ENCODE measurements at places on chromosomes 13 and 19.

DNA sequence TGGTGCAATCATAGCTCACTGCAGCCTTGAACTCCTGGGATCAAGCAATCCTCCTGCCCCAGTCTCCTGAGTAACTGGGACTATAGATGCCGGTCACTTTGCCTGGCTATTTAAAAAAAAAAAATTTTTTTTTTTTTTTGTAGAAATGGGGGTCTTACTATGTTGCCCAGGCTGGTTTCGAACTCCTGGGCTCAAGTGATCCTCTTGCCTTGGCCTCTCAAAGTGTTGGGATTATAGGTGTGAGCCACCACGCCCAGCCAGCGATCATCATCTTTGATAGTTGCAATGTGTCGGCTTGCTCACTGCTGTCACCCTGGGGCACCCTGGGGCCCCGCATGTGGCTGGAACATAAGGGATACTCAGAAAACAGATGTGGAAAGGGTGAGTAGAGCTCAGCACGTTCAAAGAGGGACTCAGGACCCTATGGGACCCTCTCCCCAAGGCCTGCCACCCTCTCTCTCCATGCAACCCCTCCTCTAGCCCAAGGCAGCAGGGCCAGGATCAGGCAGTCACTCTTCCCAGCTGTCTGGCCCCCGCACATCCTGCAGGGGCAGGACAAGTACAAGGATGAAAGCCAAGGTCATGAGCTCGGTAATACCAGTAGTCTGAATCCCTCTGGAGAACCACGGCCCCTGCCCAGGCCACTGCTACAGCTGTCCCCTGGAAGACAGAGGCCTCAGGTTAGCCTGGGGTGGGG lies 6.5 kb upstream of the CCL25 start:
- no peak for DNase-seq

GRCh38 chr19:13100031-13100588 lies 2.5 kb downstream of the LYL1 start:
- no peak for DNase-seq

- DNase-seq = no peak
Measured at GRCh38 chr13:29109987-29110386, 289.8 kb downstream of the MTUS2 start.

DNA sequence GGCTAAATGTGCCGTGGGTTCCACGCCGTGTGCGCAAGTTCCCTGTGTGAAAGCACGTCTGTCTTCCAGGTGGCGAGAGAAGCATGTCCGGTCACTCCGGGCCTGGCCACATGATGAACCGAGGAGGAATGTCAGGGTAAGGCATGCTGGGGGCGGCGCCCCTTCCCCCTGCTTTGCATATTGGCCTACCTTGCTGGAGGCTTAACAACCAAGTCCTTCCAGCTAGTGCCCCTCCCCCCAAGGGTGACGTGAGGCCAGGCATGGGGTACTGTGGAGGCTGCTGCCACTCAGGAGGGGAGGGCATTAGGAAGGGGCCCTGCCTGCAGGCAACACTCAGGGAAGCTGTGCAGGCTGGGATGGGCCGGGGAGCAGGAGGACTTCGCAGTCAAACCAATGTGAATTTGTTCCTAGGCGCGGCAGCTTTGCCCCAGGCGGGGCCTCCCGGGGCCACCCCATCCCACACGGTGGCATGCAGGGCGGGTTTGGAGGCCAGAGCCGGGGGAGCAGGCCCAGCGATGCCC lies 12.5 kb downstream of the MICOS13 start:
- DNase-seq = no peak

GRCh38 chr19:4354897-4355296 lies 11.5 kb downstream of the MPND start:
- no peak for DNase-seq

GRCh38 chr19:31378404-31378803 lies 29.2 kb upstream of the TSHZ3 start:
- no peak for DNase-seq

- DNase-seq = no peak
Measured at GRCh38 chr13:32728327-32728726, 142.1 kb downstream of the PDS5B start.
